ENCODE measurements at places on chromosomes 2 and 18. TPM values are rescaled to one million over a fixed set of nuclear protein-coding genes. Genes with fewer than 3 reads are reported as not detected.

Gene SCRN3
- 15.3 TPM for total RNA-seq

GRCh38 chr2:101809698-101810097, 112.2 kb downstream of the MAP4K4 start:
- no peak for DNase-seq

GRCh38 chr2:195092341-195092740, 564.7 kb upstream of the SLC39A10 start:
- no peak for DNase-seq

DNA sequence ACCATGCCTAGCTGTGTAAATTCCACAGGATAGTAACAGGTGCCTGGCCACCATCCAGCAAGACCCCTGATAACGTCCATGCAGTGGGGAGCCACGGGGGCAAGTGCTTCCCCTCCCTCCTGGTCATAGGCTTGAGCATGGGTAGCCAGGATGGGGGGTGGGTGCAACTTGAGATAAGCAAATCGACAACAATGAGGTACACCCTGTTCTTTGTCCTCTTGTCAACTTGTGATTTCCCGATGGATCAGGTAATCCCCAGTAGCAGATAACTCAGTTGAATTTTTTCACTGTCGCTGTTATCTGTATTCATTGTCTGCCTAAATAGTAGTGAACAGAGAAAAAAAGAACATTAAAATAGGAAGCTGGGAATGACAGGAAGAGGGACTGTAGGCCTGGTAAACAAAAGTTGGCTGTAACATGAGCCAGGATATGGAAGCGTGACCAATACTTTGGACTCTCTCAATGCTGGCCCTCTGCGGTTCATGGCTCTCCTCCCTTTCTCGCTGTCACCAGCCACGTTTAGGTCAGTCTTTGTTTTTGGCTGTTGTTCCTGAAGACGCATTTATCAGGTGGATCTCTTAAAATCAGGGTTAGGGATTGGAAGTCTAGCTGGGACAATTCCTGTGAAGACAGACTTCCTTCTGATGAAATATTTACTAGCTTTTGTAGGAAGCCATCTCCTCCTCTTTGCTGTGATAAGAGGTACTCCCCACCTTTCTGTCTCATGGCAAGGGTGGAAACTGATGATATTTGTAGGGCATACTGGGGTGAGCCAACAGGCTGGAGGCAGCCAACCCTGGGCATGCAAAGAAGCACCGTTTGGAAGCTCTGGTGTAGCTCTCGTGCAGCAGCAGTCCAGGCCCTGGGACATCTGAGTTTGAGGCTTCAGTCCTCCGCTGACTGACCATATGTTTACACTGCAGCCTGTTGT, 42.4 kb downstream of the TCF7L1 start:
- DNase-seq: no peak

GRCh38 chr2:48905696-48906095, 150.2 kb upstream of the LHCGR start:
- DNase-seq: no peak

Measured in K562 (cell line).